ENCODE measurements at places on chromosomes 2 and 18.

DNA sequence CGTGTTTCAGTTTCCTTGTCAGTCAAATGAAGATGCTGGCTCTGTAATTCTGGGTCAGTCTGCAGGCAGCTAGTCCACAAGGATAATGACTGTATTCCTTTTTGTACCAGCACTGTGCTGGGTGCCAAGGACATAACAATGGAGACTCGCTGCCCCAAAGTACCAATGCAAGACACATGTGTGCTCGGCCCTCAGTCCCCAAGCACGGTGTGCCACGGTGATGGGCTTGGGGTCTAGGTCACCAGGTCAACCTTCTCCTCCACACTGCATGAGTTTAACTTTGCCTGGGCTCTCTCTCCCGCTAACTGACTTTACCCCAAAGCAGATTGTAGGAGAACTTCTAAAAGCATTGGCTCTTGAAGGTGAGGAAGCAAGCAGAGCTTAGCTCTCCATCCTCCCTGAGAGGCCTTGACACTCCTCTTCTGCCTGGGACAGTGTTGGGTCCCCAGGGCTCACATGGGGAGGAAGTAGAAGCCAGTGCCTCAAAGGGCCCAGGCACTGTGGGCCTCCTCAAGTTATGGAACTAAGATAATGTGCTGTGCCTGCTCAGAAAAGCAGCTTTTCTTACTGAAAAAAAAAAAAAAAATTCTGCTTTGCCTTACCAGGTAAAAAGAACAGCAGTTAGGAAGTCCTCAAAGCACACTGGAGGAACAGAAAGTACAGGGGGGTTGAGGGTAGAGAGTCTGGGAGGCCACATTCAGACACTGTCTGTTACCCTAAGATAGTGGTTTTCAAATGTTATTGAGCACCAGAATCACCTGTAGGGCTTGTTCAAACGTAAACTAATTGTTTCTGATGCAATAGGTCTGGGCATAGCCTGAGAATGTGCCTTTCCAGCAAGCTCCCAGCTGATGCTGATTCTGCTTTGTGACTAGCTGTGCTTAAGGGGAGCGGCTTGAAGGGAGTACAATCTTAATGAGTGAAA, 276.4 kb upstream of the CXCR4 start:
- DNase-seq, result peak; percentile 46

- no peak for DNase-seq
These were observed 96.3 kb upstream of the B3GNT2 start for GRCh38 chr2:62099523-62100175.

GRCh38 chr18:56662502-56662901, 11.3 kb downstream of the WDR7 start:
- no peak for DNase-seq

- peak; percentile 39 for DNase-seq
These were observed 793.4 kb upstream of the CELF4 start for GRCh38 chr18:38358805-38359657.

GRCh38 chr2:70710038-70710690, 57.8 kb downstream of the ADD2 start:
- DNase-seq, result no peak

DNA sequence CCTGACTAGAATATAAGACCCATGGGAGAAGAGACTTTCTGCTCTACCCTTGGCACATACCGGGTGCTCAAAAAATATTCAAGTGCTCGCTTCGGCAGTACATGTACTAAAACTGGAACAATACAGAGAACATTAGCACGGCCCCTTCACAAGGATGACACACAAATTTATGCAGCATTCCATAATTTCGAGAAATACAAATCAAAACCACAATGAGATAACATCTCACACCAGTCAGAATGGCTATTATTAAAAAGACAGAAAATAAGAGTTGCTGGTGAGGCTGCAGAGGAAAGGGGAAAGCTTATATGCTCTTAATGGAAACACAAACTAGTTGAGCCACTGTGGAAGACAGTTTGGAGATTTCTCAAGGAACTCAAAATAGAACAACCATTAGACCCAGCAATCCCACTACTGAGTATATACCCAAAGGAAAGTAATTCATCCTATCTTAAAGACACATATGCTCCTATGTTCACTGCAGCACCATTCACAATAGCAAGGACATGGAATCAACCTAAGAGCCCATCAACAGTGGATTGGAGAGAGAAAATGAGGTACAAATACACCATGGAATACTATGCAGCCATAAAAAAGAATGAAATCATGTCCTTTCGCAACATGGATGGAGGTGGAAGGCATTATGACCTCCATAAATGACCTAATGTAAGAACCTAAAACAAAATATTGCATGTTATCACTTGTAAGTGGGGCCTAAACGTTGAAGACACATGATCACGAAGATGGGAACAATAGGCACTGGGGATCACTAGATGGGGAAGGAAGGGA, 71.6 kb upstream of the CYP1B1 start:
- DNase-seq, result no peak

GRCh38 chr2:19879120-19879519, 22.7 kb downstream of the TTC32 start:
- DNase-seq, result no peak

- no peak for DNase-seq
These were observed 479 bp downstream of the IL1F10 start for GRCh38 chr2:113068249-113068648.

- DNase-seq, result no peak
These were observed 378.8 kb upstream of the REG3G start for GRCh38 chr2:78646533-78647364.

GRCh38 chr2:154699575-154699930, 1.1 kb downstream of the KCNJ3 start:
- no peak for DNase-seq

DNA sequence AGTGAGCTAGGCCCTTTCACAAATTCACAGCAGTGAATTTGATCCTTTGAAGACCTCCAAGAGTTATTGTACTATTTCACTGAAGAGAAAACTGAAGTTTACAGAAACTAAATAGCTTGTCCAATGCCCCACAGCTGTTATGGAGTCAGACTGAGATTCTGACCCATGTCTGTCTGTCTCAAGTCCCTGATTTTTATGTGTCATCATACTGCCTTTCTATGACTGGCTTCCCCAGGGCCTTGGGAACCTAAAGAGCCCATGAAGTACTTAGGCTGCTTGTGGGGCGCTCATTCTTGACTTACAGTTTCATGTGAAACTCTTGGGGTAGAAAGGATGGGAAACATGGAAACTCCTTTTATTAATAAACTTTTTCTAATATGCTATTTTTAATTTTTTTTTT, 107.7 kb downstream of the ATL2 start:
- DNase-seq, result no peak

GRCh38 chr2:3387011-3387410, 7.5 kb downstream of the TRAPPC12 start:
- DNase-seq, result no peak

- DNase-seq, result no peak
These were observed 140.9 kb downstream of the PIEZO2 start for GRCh38 chr18:11008505-11008904.

DNA sequence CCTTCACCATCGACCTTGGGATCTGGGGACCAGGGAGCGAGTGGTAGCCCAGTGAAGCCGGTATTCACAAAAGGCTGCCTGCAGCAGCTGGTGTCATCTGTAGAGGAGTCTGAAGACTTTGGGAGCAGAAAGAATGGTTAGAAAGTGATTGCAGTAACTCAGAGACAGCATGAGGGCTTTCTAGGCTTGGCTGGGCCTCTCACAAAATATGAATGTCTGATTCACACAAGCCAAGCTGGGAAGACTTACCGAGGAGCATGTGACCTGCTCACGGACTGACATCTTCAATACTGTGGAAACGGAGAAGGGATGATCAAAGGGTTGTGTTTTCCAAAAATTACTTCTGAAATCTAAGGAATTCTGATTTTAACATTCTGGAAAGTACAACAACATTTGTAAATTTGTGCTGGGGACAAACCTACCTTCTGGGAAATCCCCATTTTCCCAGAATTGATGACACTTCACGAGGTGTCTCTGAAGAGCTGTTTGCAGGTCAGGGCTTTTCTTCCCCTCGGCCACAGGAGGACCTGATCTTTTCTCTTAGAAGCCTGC, 111.7 kb downstream of the ACOXL start:
- DNase-seq, result no peak

- peak; percentile 78 for DNase-seq
These were observed 120.3 kb downstream of the ACOXL start for GRCh38 chr2:110852541-110853263.

GRCh38 chr2:207423886-207424285, 105.9 kb upstream of the CREB1 start:
- DNase-seq, result peak; percentile 74

DNA sequence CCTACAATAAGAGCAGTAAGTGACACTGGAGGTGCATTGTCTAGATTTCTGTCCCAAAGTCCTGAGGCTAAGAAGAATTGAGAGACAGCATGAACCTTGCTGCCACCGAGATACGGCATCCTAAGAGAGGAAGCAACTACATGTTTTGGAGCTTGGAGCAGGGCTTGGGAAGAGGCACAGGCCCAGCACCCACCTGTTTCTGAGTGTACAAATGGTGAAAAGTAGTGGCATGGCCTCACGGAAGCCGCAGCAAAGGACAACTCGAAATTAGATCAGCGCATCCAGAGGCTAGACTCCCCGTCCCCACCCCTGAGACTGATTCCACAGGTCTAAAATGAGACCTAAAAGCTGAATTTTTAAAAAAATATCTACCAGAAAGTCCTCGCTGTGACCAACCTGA, 127.5 kb downstream of the PTGR3 start:
- no peak for DNase-seq

GRCh38 chr2:240701091-240701735, 9.5 kb downstream of the AQP12A start:
- DNase-seq, result no peak

DNA sequence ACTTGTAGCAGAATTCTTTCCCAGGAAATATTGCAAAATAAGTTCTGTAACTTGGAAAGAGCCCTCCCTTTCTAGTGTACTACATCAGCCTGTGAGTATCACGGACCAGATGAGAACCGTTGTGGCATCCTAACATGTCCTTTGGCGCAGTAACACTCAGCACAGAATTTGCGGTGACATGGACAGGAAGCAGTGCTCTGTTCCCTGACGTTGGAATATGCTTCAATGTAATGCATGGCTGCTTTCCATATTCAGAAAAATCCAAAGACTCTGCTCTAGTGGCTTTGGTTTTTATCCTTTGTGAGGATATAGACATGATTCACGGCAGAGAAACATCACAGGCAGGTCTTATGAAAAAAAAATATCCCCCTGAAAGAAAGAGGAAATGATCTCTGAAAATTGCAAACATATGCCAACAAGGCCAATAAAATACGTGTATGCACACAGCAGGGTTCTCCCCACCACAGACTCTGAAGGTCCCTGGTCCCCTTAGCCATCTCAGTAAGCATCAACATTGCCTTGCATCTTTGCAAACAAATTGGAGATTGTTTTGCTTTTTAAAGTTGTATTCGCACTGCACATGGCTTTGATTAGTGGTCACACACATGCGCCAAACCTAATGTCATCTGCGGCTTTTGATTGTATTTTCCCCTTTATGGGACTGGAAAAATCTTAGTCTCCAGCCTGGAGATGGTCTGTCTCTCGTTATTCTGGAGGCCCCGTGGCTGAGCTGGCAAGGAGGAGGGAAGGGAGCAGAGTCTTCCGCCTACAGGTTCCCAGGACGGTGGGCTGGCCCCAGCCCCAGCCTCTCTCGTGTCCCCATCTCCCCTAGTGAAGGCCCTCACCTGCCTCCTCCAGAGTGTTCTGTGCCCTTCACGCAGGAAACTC, 122.9 kb downstream of the COPS8 start:
- no peak for DNase-seq

DNA sequence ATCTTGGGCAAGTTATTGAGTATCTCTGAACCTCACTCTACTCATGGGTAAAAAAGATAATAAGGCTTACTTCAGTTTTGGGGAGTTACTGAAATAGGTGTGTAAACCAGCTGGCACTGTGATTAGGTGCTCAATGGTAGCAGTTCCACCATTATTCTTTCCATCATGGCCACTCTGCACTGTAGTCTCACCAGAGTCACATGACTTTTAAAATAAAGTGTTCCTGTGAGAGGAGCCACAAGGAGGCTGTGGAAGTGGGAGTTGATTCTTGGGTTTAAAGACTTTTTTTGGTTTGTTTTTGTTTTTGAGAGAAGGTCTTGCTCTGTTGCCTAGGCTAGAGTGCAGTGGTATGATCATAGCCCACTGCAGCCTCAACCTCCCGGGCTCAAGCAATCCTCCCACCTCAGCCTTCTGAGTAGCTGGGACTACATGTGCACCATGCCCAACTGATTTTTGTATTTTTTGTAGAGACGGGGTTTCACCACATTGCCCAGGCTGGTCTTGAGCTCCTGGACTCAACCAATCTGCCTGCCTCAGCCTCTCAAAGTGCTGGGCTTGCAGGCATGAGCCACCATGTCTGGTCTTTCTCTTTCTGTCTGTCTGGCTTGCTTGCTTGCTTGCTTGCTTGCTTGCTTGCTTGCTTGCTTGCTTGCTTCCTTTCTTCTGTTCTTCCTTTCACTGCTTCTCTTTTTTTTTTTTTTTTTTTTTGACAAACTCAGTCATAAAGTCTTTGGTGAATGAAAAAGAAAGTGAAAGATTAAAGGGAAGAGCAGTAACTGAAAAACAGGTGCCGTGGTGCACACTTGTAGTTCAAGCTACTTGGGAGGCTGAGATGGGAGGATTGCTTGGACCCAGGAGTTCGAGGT, 21.2 kb upstream of the ACVR1 start:
- DNase-seq, result peak; percentile 75

- DNase-seq, result peak; percentile 72
These were observed 126.2 kb upstream of the EML6 start for GRCh38 chr2:54597153-54597848.

- peak; percentile 97 for DNase-seq
These were observed 332.9 kb downstream of the SOCS6 start for GRCh38 chr18:70621710-70622109.

DNA sequence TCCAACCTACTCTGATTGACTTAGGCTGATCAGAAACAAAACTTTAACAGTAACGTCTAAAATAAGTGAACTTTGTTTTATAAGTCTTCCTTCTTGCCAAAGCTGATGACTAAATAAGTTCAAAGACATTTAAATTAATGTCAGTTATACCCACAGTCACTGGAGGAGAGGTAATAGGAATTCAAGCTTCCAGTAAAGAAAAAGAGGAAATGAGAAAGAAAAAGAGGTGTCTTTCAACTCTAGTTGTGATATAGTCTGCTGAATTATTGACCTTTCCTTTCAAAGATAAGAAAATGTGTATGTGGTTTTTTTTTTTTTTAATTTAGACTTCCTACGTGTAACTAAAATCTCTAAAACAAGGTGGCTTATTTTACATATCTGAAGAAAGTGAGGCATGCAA, 191.5 kb downstream of the SLC8A1 start:
- DNase-seq, result no peak

- DNase-seq, result no peak
These were observed at the start of gene KLF7 for GRCh38 chr2:207165121-207166038. TSS of gene KLF7 (minus strand) at chr2:207165948. CDS start at chr2:207165568, 380 bp downstream.
